Hepatocyte (in vitro differentiated cells): ENCODE measurements at places on chromosomes 1 and 21. TPM values are rescaled to one million over a fixed set of nuclear protein-coding genes. Genes with fewer than 3 reads are reported as not detected.
A peak's percentile ranks its signal among the peaks of the same experiment; 100 is the strongest.

DNA sequence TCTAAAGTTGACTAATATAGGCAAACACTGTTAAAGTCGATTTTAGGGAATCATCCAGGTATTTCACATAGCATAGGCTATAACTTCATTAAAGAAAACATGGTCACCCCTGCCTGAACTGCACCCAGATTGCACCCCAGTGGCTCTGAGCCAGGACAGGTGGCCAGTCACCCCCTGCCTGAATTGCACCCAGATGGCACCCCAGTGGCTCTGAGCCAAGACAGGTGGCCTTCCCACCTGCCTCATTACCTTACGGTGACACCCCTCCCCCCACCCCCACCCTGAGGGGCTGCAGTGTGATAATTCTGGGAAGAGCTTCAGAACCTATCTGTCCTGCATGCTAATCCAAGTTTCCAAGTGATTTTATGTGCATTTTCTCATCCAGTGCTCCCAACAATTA, 78.9 kb downstream of the DSCAM start:
- DNase-seq: no peak

DNA sequence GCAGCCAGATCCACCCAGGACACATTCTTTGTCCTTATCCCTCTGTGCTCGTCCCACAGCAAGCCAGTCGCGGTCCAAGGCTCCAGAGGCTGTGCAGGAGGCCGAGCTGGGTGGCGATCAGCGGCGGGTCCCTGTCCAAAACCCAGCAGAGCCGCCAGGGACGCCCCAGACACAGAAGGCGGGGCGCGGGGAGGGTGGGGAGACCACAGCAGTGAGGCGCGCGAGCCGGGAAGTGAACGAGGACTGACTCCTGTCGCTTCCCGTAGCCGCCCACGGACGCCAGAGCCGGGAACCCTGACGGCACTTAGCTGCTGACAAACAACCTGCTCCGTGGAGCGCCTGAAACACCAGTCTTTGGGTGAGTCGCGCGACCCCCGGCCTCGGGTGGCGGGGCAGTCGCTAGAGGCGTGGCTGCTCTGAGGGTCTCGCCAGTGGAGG, at the start of gene LGALS8:
LGALS8 (plus strand) TSS at position 279 of the 438 bp plus-strand sequence. CDS start 2,089 bp downstream, outside the sequence.
- DNase-seq: peak; percentile 90

- DNase-seq: peak; percentile 30
Observed at GRCh38 chr1:87928623-87929022, 599.9 kb downstream of the LMO4 start.

DNA sequence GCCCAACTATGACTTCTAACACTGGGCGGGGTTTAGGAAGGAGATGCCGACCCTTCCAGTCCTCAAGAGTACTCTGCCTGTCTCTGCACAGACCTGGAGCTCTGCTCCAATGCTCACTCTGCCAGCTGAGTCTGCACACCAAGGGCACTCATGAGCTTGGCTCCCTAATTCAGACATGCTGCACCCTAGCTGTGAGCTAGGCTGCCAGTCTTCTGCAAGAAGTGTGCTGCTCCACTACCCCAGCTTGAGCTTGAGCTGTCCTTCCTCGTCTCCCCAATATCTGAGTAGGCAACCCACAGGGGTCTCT, 13.2 kb downstream of the TP53BP2 start:
- DNase-seq: no peak

- DNase-seq: no peak
Observed at GRCh38 chr1:227306689-227307088, 11.6 kb downstream of the CDC42BPA start.

GRCh38 chr1:184152974-184153373, 101.4 kb downstream of the TSEN15 start:
- DNase-seq: no peak

DNA sequence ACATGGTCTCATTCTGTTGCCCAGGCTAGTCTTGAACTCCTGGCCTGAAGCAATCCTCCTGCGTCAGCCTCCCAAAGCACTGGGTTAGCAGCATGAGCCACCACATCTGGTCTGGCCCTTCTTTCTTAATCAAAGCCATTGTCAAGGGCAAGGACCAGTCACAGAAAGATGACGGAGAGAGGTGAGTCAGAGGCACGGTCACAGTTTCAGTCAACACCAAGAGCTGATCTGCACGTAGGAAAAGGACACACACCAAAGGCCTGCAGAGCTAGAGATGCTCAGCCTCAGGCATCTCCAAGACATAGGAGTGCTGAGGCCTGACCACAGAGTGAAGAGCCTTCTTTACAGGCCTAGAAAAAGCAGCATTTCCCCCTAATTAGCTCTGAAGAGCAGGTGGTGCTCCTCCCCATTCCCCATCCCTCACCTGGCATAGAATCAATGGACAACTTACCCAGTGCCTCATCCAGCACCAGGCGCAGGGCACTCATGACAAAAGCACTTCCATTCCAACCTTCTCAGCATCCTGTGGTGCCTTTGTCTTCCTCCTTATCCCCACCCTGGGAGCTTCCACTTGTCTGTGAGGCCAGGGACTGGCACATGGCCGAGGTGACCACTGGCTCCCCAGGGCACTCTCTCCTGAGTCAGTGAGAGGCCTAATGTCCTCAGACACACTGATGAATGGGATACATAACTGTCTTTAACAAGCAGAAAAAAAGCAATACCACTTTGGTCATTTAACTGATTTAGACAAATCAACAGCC, 139.8 kb downstream of the AJAP1 start:
- no peak for DNase-seq

- DNase-seq: no peak
Observed at GRCh38 chr1:225462429-225462713, 34.5 kb upstream of the LBR start.

DNA sequence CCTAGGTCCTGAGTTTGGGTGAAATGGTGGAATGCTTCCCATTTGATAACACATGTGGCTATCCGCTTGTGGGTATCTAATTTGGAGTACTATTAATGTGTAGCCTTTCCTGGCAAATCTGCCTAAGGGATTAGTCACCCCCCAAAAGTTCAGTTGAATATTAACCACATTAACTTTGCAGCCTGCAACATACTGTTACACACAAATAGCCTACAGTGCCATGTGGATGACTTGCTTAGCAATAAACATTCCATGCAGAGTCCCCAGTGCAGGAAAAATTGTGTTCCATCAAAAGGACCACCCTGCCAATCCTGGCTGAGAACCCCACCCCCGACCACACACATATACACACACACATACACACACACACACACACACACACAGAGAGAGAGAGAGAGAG, 303.3 kb upstream of the ESRRG start:
- DNase-seq: peak; percentile 7

The UQCRHL gene
- total RNA-seq: 2.0 and 2.6 TPM in 2 replicates

The ANKRD35 gene
- total RNA-seq: 0.43 and 0.76 TPM in 2 replicates

The PGLYRP3 gene
- total RNA-seq: not detected in 2 replicates

The OR2T29 gene
- total RNA-seq: not detected in 2 replicates
